Type B pancreatic cell (in vitro differentiated cells): ENCODE measurements at places on chromosomes 3 and 15.

DNA sequence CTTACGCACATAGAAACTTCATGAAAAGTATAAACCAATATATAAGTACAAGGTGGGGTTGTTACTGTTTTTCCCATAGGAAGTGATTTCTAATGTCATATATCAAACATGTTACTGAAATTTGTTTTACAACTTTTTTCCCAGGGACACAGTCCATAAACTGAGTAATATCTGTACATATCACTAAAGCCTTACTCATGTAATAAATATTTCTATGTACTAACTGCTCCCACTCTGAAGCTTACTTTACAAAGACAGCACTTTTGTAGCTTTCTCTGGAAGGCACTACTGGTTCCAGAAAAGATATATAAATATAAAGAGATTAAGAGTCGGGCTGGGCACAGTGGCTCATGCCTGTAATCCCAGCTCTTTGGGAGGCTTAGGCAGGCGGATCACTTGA lies 91.7 kb downstream of the MYO5A start:
- no peak for DNase-seq

DNA sequence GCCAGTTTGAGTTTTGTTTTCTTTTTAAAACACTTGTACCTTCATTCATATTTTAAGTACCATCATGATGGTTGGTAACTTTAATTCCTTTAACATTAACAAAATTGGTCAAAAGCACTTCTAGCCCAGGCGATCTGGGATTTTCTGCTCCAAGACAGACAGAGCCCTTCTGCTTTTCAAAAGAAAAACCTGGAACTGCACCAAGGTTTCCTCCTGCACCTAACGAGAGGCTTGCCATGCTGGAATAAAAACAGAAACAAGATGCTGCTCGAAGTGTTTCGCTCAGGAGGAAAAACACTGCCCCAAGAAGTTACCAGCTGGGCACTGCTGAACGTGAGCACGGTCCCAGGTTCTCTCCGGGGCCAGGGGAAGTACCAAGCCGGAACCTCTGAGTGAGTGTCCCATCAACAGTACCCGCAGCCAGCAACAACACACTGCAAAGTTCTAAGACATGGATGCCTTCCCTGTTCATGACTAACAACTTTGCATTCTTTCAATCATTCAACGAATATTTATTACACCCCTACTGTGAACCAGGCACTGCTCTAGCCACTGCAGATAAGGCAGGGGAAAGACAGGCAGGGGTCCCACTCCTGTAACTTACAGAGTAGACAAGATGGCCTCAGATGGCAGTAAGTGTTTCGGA lies 98.8 kb downstream of the XXYLT1 start:
- no peak for DNase-seq

GRCh38 chr15:89330119-89330518 lies 4.5 kb downstream of the POLG start:
- DNase-seq: no peak

DNA sequence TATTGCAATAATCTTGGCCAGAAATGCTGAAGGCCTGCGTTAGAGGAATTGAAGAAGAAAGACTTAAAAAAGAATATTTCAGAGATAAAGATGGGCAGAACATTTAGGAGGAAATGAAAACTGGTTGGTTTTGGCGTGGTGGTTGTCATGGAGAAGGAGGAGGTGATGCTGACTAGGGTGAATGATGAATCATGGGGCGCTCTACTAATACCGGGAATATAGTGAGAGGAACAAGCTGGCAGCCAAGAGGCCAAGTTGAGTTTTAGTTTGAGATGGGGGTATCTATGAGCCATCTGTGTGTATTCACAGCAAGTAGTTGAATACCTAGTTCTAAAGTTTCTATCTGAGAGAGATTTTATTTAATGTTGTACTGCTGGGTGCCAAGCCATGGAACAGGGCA lies 6.8 kb upstream of the GAP43 start:
- DNase-seq: no peak

DNA sequence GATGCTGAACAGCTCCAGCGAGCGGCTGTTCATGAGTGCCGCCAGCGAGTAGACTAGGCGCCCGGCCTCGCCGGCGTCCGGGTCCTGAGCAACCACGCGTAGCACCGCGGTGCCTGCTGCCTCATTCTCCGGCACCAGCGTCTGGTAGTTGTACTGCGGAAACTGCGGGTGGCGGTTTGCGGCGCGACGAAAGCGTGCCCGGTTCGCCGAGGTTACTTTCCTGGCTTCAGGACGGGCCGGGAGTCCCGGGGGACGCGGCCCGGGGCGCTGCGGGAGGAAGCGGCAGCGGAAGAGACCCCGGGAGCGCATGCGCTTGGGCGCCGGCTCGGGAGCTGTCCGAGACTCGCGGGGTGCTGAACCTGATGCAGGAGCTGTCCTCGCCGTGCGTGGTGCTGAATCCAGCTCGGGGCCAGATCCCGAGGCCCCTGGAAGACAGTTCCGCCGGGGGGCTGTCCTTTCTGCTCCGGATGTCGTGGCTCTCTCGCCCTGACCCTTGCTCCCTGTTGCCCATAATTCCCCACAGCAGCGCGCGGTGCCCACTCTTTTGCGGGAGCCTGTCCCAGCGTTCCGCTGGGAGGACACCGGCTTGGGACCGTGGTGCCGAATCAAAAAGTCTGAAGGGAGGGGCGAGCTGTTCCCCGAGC lies 1.1 kb downstream of the CELSR3 start:
- DNase-seq: peak; percentile 87

GRCh38 chr3:172189987-172190603 lies 150.7 kb downstream of the FNDC3B start:
- no peak for DNase-seq

DNA sequence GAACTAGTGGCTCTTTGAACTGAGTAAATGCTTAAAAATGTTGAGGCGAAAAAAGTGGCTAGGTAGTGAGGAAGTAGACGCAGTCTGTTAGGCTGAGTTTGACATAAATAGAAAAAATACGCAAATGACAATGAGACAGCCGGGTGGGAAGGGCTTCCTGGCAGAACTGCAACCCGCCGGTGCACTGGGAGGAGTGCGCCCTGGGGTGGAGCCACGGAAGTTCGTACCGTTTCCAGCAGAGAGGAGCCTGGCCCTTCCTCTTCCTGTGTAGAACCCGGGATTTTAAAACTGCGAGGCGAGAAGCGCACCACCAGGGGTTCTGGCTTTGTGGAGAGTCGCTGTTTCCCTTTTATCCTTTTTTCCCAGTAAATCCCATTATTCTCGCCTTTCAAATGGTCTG lies 602.6 kb downstream of the PYDC2 start:
- no peak for DNase-seq

DNA sequence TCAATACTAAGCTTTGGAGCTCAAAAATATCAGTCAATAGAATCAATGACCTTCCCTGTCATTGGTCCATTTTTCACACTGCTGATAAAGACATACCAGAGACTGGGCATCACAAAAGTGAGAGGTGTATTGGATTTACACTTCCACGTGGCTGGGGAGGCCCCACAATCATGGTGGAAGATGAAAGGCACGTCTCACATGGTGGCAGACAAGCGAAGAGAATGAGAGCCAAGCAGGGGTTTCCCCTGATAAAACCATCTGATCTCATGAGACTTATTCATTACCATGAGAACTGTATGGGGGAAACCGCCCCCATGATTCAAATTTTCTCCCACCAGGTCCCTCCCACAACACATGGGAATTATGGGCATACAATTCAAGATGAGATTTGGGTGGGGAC lies 81.9 kb downstream of the ANXA2 start:
- no peak for DNase-seq
